ENCODE measurements at places on chromosomes 1 and 21. TPM values are rescaled to one million over a fixed set of nuclear protein-coding genes. Genes with fewer than 3 reads are reported as not detected.

Gene VWA5B1
- not detected for total RNA-seq

Gene DENND2D
- total RNA-seq = 10.2 TPM

Gene CD1E
- not detected for total RNA-seq

Gene CD34
- total RNA-seq = 0.59 TPM

Gene HSD3B1
- total RNA-seq = not detected

Gene NPHS2
- not detected for total RNA-seq

Gene NCF2
- total RNA-seq = 17.1 TPM

Gene SGIP1
- total RNA-seq = 5.8 TPM

Gene LRRC71
- total RNA-seq = not detected

Gene AMY1A
- not detected for total RNA-seq

Gene MTARC1
- total RNA-seq = 0.59 TPM

Gene C1orf198
- 56.8 TPM for total RNA-seq

Gene PTPRC
- total RNA-seq = 4.5 TPM

Gene FAM72D
- 8.6 TPM for total RNA-seq

Gene TMEM61
- total RNA-seq = not detected

Gene SUSD4
- total RNA-seq = 2.2 TPM

Gene FMO3
- total RNA-seq = 0.10 TPM

Gene OXCT2
- 0.30 TPM for total RNA-seq

Gene FAM72C
- 5.2 TPM for total RNA-seq

Gene SLAMF9
- total RNA-seq = not detected

Gene CFHR2
- not detected for total RNA-seq

Gene MCOLN3
- total RNA-seq = 2.1 TPM

Gene AGT
- total RNA-seq = 0.42 TPM

Gene C8A
- total RNA-seq = not detected

Gene PADI1
- 1.1 TPM for total RNA-seq

Gene RNF186
- total RNA-seq = not detected

Gene IFFO2
- total RNA-seq = 13.2 TPM

Gene TIE1
- total RNA-seq = 3.3 TPM

Gene IGSF3
- total RNA-seq = 24.9 TPM

Gene LYPD8
- 0.84 TPM for total RNA-seq

Gene C1orf94
- 4.0 TPM for total RNA-seq

Gene TSPEAR
- total RNA-seq = not detected

Gene RHD
- not detected for total RNA-seq

Gene OR2L2
- total RNA-seq = not detected

Gene CD1B
- not detected for total RNA-seq

Gene TP73
- total RNA-seq = 0.91 TPM

Gene DPT
- not detected for total RNA-seq
